ENCODE measurements at places on chromosomes 12 and 14.
A peak's percentile ranks its signal among the peaks of the same experiment; 100 is the strongest.

- no peak for DNase-seq
Observed at GRCh38 chr14:44507183-44507582, at the start of gene FSCB. TSS of gene FSCB (minus strand) at chr14:44507283. CDS start at chr14:44506987, 296 bp downstream.

DNA sequence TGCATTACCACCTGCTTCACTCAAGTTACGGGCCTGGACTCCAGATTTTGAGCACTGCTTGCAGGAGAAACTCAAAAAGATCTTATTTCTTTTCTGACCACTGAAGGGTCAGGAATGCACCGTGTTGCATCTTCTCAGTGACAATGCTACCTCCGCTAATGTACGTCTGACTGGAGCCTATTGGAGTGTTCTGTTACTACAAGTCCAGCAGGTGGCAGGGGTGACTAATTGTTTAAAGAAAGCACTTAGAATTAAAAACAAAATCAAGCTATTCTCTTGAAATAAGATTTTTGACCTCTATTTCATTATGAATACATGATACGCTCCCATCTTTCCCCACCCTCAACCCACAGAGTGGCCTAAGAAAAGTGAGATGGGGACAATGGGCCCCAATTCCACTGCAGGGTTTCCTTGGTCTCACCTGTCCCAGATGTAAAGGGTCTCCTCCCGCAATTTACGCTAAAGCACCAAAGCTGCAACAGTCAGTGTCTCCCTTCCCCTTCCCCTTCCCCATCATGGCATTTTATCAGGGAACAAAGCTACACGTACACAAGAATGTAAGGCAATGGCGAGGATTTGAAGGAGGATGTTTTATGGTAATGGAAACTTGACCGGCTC lies 2.2 kb downstream of the TBPL2 start:
- peak; percentile 88 for DNase-seq

- no peak for DNase-seq
Observed at GRCh38 chr14:59926534-59926933, 6.6 kb downstream of the LRRC9 start.

GRCh38 chr12:103392722-103393121 lies 103.0 kb downstream of the C12orf42 start:
- no peak for DNase-seq

- DNase-seq, result no peak
Observed at GRCh38 chr14:23951590-23952201, 1.9 kb upstream of the DHRS4 start.

- DNase-seq, result peak; percentile 84
Observed at GRCh38 chr12:124613151-124613585, 45.8 kb upstream of the NCOR2 start.

DNA sequence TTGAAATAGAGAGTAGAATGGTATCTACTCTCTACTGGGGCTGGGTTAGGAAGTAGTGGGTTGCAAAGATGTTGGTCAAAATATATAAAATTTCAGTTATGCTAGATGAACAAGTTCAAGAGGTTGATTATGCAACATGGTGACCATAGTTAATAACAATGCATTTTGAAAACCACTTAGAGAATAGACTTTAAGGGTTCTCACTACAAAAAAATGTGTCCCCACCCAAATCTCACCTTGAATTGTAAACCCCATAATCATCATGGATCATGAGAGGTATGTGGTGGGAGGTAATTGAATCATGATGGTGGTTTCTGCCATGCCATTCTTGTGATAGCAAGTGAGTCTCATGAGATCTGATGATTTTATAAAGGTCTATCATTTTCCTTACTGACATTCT lies 94.0 kb downstream of the C12orf50 start:
- DNase-seq, result no peak

DNA sequence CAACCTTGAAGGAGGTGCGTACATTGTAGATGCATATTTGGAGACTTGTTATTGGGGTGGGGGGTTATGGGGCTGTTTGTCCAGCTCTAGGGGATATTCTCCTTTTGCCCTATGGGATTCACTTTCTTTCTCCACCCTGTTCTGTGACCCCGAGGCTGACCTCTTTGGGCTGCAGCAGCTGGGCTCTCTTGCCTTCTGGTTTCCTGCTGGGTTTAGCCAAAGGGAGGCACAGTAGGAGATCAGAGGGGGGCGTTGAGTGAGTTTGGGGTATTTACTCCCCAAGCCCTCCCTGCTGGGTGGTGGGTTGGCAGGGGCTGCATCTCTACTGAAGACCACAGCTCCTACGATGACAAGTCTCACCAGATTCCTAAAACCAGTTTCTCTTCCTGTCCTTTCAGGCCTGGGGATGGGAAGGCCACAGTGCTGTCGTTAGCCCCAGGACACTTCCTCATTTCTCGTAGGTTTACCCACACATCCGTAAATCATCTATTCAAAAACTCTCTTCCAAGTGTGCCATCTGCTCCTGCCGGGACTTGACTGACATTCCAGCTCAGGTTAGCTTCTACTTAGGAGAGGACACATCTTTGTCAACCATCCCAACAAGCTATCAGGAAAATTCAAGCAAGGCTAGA lies 127.1 kb downstream of the TMEM30B start:
- DNase-seq, result no peak

DNA sequence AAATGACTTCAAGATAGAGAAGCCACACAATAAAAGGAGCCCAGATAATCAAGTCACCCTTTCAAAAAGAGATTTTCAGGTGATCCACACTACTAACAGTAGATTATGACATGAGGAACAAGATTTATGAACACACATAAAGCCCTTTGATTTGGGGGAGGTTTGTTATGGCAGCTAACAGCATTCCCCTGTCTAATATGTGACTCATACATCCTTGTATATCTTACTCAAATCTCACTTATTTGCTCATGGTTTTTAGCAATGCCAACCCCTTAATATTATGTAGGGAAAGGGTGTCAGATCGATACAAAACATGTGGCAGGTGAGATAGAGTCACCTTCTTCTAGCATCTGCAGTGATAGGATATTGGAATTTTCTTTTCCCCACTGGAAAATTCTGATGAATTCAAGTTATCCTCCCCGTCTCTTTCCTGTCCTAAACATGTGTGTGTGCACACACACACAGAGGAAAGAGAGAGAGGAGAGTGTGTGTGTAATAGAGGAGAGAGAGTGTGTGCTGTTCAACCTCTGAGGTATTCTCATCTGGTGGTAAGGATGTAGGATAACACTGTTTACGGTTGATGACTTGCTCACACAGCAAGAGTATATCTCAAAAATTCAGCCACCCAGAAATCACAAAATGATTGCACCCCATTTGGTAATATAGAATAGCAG lies 319.9 kb downstream of the KCNC2 start:
- DNase-seq, result peak; percentile 60

DNA sequence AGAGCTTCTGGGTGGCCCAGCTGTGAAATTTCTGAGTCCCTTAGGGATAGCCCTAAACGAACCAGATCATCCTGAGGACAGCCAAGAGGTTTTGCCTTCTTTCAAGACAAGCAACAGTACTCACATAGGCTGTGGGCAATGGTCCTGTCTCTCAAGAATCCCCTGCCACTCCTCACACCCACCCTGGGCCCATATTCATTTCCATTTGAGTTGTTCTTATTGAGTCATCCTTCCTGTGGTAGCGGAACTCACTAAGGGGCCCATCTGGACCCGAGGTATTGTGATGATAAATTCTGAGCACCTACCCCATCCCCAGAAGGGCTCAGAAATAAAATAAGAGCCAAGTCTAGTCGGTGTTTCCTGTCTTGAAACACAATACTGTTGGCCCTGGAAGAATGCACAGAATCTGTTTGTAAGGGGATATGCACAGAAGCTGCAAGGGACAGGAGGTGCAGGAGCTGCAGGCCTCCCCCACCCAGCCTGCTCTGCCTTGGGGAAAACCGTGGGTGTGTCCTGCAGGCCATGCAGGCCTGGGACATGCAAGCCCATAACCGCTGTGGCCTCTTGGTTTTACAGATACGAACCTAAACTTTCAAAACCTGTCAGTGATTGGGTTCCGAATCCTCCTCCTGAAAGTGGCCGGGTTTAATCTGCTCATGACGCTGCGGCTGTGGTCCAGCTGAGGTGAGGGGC lies 38.9 kb downstream of the DAD1 start:
- peak; percentile 81 for DNase-seq

GRCh38 chr14:58215191-58215914 lies 15.4 kb downstream of the ACTR10 start:
- no peak for DNase-seq

DNA sequence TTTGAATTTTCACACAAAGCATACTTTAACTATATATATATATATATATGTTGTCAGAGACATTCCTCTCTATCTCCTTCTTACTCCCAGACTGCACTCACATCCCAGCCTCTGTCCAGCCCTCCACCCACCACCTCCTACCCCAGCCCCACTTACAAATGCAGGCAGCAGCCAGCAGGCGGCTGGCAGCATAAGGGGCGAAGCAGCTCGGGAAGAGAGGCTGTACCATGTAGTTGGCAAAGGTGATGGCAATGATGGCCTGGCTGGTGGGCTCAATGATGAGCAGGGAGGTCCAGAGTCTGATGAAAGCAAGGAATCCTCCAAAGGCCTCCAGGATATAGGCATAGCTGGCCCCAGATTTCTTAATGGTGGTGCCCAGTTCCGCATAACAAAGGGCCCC lies 2.5 kb downstream of the SLC7A7 start:
- DNase-seq, result no peak

DNA sequence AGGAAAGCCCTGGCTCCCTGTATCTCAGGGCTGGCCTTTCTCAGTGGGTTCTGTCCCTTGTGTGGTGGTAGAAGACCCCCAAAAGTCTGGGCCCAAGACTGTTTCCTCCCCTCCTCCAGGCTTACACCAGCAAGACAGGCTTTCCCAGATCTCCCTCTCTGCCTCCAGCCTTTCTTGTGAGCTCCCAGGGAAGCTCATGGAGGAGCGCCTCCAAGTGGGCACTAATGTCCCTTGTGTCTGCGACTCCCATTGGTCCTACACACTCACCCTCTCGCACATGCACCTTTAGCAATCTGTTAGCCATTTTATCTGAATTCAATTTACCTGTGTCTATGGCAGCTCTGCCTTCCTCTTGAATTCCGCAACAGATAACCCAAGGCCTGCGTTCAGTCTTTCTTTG lies 251.1 kb upstream of the CAND1 start:
- DNase-seq, result no peak

DNA sequence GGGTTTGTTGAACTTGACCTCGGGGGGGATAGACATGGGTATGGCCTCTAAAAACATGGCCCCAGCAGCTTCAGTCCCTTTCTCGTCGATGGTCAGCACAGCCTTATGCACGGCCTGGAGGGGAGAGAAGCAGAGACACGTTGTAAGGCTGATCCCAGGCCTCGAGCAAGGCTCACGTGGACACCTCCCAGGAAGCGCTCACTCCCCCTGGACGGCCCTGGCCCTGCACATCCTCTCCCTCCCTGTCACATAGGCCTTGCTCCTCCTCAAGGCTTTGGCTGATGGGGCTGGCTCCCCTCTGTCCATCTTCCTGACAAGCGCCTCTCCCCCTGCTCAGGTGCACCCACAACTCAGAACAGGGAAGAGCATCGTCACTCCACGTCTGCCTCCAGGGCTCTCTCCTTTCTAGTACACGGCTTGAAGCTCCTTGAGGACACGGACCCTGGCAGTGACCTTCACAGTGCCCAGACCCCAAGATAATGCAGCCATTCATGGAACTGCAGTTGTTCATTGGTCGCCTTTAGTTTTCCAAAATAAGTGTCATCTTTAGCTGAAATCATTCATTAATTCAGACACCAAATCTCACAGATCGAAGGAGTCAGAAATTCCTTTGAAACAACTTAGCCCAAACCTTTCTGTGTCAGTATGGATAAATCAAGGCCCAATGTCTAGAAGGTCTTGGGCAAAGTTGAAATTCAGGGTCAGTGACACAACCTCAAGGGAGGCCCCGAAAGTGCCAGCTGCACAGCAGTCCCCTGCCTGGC lies 9.7 kb downstream of the SERPINA1 start:
- no peak for DNase-seq

- no peak for DNase-seq
Observed at GRCh38 chr12:126891789-126892188, 1375.2 kb upstream of the TMEM132C start.

GRCh38 chr12:98509063-98509462 lies 6.3 kb upstream of the TMPO start:
- no peak for DNase-seq

- DNase-seq, result no peak
Observed at GRCh38 chr14:25086821-25087396, 37.0 kb upstream of the STXBP6 start.

- no peak for DNase-seq
Observed at GRCh38 chr12:132395908-132396305, 66.5 kb upstream of the GALNT9 start.

DNA sequence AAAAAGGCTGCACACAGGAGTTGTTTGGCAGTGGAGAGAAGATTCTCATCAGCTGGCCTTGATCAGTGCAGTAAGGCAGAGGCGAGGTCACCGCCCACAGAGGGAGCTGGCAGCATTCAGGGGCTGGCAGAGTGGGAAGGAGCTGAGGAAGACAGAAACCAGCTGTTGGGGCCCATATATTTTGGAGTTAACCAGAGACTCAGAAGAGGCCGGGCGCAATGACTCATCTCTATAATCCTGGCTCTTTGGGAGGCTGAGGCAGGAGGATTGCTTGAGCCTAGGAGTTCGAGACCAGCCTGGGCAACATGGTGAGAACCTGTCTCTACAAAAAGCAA lies 17.7 kb downstream of the SMCO2 start:
- DNase-seq, result no peak

DNA sequence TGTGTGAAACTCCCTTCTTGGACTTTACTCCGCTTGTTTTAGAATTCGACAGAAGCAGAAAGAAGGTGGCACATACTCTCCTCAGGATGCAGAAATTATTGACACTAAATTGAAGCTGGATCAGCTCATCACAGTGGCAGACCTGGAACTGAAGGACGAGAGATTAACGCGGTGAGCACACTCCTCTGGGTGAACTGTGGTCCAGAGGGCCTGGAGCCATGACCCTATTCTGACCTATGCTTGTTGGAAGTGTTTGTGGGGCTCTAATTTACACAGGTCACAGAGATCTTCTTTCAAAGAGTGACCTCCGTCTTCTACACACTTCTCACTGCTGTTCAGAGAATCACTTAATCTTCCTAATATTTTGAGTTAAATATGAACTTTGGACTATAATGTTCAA lies 72.5 kb upstream of the MYF6 start:
- no peak for DNase-seq

DNA sequence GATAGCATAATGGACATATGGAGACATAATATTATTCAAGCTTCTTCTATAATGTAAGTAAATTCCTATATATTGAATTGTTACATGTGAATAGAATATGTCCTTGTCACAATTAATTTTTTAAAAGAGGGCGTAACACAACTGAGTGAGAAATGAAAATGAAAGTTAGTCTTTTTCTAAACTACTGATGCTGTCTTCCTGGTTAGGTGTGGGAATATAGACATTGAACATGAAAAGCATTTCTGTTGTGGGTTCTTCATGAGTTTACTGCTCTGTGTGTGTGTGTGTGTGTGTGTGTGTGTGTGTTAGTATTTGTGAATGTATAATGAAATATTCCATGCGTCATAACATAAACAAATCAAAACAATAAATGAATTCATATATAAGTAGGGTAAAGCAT lies 40.5 kb upstream of the RTL1 start:
- no peak for DNase-seq

GRCh38 chr14:22296722-22297121 lies 292.3 kb downstream of the DAD1 start:
- DNase-seq, result peak; percentile 90

DNA sequence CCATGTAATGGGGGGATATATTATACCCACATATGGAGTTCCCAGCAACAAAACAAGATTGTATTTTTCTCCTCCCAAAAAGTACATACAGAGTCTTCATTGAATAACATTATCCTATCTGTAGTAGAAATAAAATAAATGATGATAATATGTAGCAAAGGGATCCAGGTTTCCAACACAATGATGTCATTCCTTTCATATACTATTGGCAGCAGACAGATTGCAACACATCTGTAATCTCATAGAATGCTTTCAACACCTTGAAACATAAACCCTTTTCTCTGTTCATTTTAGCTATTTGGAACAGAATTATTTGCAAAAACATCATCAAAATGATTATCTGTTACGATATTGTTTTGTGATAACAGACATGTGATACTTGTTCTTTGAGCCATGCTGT lies 317.6 kb downstream of the DPF3 start:
- peak; percentile 47 for DNase-seq
